NCI-H1092 treated with DMSO at 0.1 percent for 48 hours (cell line): ENCODE measurements at places on chromosomes 16 and 17.

- no peak for DNase-seq
Measured at GRCh38 chr17:32926183-32926582, 1.8 kb upstream of the TMEM98 start.

GRCh38 chr16:50841081-50841886 lies 99.4 kb downstream of the CYLD start:
- DNase-seq: no peak

- no peak for DNase-seq
Measured at GRCh38 chr16:83051451-83051850, 424.7 kb downstream of the CDH13 start.

GRCh38 chr17:49223517-49224197 lies 6.9 kb downstream of the PHOSPHO1 start:
- no peak for DNase-seq

- peak; percentile 91 for DNase-seq
Measured at GRCh38 chr17:76540381-76541300, 797 bp downstream of the PRCD start.

GRCh38 chr16:49931916-49932315 lies 76.0 kb upstream of the ZNF423 start:
- DNase-seq: no peak

- no peak for DNase-seq
Measured at GRCh38 chr16:78775161-78775561, 675.7 kb downstream of the WWOX start.

GRCh38 chr17:64698725-64699124 lies 36.6 kb upstream of the SMURF2 start:
- DNase-seq: no peak

GRCh38 chr16:56800355-56800754 lies 64.7 kb upstream of the SLC12A3 start:
- no peak for DNase-seq

DNA sequence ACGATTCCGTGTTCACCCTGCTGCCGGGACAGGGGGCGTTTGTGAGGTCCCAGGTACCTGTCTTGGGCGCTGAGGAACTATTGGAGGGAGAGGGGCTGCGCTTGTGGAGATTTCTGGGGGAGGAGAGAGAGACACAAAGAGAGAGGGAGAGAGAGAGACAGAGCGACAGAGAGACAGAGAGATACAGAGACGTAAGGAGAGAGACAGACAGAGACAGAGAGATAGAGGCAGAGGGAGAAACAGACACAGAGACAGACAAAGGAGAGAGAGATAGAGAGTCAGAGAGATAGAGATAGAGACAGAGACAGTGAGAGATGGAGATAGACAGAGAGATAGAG lies 24.5 kb upstream of the ITGAX start:
- DNase-seq: no peak

DNA sequence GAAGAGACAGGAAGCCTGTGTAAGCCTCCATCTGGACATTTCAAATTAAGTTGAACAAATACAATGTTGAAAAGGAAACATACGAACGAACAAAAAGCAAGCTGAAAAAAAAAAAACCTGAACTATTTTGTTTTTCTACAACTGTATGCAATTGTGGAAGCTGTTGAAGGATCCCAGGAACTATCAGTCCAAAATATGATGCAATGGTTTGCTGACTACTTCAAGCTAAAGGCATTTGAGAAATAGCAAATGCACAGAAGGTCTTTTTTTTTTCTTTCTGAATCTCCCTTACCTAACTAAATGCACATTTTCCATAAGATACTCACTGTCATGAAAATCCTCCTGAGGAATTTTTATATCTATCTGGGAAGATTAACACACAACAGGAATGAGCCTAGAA lies 40.2 kb downstream of the MAF start:
- DNase-seq: no peak

GRCh38 chr16:66948837-66949225 lies 12.2 kb upstream of the CES3 start:
- DNase-seq: no peak

DNA sequence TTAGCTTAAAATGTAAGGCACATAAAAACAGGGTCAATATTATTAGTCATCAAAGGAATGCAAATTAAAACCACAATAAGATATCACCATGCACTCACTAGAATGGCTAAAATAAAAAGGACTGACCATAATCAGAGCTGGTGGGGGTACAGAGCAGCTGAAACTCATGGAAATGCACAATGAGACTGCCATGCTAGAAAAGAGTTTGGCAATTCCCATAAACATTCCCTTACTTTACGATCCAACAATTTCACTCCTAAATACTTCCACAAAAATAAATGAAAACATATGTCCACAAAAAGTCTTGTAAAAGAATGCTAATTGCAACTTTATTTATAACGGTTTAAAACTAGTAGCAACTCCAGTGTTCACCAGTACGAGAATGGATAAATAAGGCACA lies 36.1 kb upstream of the ERCC4 start:
- no peak for DNase-seq

GRCh38 chr16:76946879-76947278 lies 244.1 kb upstream of the MON1B start:
- no peak for DNase-seq

- no peak for DNase-seq
Measured at GRCh38 chr17:81453712-81454111, 58.5 kb downstream of the BAHCC1 start.

- no peak for DNase-seq
Measured at GRCh38 chr16:68629351-68629910, 15.7 kb upstream of the CDH3 start.

- DNase-seq: no peak
Measured at GRCh38 chr16:25217921-25218320, 1.2 kb downstream of the AQP8 start.

- DNase-seq: no peak
Measured at GRCh38 chr16:22055881-22056280, 36.5 kb upstream of the VWA3A start.

GRCh38 chr17:67605256-67605912 lies 112.4 kb upstream of the NOL11 start:
- DNase-seq: no peak

GRCh38 chr17:51434434-51435170 lies 174.3 kb downstream of the UTP18 start:
- DNase-seq: no peak

DNA sequence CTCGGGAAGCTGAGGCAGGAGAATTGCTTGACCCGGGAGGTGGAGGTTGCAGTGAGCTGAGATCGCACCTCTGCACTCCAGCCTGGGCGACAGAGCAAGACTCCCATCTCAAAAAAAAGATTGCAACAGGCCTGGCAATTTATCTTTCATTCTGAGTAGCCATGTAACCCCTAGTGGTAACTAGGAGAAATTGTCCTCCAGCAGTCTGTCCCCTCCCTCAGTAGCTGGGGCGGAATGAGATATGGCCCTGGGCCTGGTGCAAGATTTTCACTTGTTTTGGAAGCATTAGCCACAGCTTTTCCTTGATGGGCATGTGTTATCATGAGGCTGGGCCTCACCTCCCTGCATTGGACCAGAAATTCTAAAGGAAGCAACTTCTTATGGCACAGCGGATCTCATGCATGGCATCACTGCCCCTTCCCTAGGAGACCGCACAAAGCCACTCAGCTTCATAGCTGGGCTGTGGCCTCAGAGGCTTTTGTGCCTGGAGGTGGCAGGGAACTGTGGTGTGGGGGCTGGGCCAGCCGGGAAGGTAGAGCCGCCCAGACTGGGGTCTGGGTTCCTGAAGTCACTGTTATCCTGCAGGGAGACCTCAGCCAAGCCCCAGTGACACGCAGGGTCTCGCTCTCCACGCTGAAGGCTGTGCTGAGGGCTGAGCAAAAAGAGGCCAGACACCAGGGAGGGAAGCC lies 13.4 kb downstream of the NATD1 start:
- no peak for DNase-seq

GRCh38 chr17:35341411-35341992 lies 31.9 kb downstream of the SLFN11 start:
- no peak for DNase-seq

GRCh38 chr17:35799942-35800341 lies 4.5 kb upstream of the MMP28 start:
- DNase-seq: peak; percentile 85

DNA sequence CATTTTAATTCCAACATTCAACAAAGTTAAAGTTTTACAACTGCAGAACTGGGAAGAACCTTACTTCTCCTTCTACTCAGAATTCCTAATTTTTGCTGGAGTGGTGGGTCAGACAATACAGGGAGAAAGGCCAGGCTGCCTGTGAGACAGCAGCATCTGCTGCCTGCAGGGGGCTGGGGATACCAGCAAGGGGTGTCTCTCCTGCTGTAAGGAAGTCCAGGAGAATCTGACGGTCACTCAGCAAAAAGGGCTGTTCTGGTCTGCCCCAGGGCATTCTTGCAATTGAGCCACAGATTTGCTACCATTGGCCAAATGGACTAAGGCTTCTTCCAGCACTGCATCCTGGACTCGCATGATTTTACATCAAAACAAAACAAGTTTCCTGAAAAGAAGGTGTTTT lies 426.6 kb upstream of the CDH11 start:
- DNase-seq: no peak

DNA sequence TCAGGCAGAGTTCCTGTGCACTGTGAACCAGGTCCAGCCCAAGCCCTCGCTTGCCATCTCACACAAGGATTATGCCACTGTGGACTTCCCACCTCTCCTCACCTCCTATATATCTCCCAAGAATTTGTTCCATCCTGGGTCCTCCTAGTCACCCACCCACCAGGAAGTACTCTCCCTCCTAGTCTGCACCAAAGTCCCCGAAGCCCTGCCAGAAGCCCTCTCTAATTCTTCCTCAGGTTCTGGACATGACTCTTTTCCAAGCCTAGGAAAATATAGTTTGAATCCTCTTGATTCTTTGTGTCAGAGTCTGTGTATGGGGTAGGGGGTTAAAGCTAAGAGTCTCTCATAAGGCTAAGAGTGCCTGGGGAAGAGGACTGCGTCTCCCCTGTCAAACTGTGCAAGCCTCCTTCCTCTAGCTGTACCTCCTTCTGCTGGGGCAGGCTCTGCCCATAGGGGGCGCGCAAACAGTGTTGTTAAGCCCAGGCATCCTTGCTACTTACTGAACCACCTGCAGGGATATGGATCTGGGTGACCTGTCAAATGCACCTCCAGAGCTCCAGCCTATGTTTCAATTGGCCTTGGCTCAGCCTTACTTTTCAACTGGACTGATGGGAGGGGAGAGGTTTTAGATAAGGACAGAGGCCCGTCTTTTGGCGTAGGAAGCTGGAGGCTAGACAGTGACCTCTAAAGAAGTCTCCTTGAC lies 16.6 kb upstream of the DLX4 start:
- peak; percentile 68 for DNase-seq

DNA sequence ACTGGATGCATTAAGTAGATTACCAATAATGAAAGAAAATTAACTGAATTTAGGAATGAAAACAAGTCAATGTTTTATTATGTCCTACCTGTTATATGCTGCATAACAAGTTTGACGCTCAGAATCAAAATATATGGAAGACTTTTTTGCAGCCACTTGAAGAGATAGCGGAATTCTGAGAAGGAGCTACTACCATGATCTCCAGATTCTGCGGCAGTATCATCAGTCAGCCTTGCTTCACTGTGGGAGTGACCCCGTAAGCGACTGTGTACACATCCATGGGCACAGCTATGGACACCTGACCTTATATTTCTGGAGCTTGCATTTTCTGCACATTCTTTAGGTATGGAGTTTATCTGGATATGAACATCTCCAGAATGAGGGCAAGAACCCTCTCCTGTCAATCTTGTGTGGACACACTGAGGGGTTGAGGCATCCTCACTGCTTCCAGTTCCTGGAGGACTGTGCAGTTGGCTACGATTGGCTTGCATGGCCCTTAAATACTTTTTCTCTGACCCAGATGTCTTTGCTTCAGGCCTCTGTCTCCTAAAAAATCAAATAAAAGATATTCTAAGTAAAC lies 1.7 kb downstream of the RNFT1 start:
- DNase-seq: no peak

GRCh38 chr17:83026311-83026811 lies 53.0 kb upstream of the METRNL start:
- DNase-seq: no peak

- no peak for DNase-seq
Measured at GRCh38 chr16:78116946-78117345, 17.5 kb downstream of the WWOX start.

GRCh38 chr16:76970087-76970744 lies 220.8 kb upstream of the MON1B start:
- no peak for DNase-seq

DNA sequence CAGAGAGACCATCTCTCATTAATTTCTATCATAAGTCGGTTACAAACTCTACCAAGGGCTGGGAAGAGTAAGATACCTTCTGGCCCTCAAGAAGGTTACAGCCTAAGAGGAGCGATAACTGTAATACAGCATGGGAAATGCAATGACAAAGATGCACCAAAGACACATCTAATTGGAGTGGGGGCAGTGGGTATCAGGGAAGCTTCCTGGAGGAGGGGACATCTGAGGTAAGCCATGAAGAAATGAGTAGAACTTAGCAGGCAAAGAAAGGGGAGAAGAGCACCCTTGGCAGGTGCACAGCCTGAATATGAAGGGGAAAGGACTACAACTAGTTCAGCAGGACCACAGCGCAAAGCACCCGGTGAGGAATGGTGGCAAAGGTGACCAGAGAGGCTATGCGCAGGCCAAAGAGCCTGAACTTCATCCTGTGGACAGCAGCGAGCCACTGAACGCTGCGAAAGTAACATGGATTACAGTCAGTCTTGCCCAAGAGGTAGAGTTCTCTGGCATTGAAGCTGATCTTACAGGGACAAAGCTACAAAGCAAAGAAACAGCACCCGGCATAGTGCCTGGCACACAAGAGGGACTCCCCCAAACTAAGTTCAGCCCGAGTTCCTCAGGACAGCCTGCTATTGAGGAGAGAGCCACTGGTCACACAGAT lies 2.8 kb downstream of the TBC1D10B start:
- DNase-seq: no peak

DNA sequence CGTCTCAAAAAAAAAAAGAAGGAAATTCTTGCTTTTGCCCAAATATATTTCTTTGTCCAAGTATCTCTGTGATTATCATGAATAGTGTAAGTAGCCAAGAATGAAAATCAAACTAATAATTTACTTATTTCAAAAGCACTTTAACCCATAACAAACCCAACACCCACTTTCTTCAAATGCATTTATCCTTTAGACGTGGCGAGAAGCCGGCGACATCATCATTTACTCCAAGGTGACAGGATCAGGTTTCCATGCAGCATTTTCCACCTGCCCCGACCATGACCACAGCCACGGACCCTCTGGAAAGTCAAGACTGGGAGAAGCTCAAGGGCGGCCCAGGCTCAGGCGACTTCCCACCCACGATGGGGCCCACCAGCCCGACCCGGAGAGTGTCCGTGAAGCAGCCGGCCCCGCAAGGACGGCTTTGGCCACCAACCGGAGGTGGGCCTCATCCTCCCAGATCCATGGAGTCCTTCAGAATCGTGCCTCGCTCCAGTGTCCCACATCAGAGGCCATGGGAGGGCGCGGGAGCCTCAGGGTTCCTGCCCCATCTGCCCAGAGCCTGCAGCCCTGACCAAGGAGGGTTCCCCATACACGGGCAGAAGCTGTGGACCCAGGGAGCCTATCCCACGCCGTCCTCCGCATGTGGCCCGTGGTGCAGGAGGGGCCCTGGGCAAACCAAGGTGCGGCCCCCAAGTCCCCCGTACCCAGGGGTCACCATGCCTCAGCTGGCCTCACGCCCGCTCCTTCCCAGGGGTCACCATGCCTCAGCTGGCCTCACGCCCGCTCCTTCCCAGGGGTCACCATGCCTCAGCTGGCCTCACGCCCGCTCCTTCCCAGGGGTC lies 18.7 kb downstream of the UTS2R start:
- DNase-seq: no peak

- DNase-seq: no peak
Measured at GRCh38 chr17:63714550-63715277, 14.8 kb upstream of the LIMD2 start.

GRCh38 chr17:50055055-50055425 lies 870 bp upstream of the ITGA3 start:
- DNase-seq: no peak
